ENCODE measurements at places on chromosomes 5 and 9.
A peak's percentile ranks its signal among the peaks of the same experiment; 100 is the strongest.

- H3K27me3 ChIP-seq: no peaks in the 10 kb centered on the region
- H3K27ac ChIP-seq: peak within 1 kb of the TSS; percentile 21
- H3K4me3 ChIP-seq: peak within 1 kb of the TSS; percentile 16
- H3K36me3 ChIP-seq: no peaks in the 10 kb centered on the region
These were observed at the start of gene TNFSF8 for GRCh38 chr9:114930056-114930812. Gene TNFSF8, minus strand, starts transcription at chr9:114930591. Its CDS starts 288 bp downstream, at chr9:114930303.

DNA sequence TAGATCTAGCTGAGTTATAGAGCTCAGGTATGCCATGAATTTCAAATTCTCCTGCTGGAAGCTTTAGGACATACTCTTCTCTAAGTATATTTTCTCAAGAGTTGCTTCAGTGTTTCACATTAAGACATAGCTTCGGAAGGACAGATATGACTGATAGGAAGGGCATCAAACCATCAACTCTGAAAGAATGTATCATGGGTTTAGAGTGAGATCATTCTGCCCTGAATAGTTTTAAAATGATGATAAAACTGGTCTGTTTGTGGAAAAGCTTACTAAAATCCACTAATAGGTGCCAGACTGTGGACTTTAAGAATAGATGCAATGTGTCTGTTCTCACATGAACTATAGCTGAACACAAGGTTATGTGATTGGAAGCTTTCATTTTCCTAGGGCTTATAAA lies 8.4 kb downstream of the SPEF2 start:
- H3K4me1 ChIP-seq: no peaks in the 10 kb centered on the region
- DNase-seq: no peak
- H3K36me3 ChIP-seq: peaks cover 13% of the 10 kb centered on the region
- no peak overlapping the region for H3K4me3 ChIP-seq

DNA sequence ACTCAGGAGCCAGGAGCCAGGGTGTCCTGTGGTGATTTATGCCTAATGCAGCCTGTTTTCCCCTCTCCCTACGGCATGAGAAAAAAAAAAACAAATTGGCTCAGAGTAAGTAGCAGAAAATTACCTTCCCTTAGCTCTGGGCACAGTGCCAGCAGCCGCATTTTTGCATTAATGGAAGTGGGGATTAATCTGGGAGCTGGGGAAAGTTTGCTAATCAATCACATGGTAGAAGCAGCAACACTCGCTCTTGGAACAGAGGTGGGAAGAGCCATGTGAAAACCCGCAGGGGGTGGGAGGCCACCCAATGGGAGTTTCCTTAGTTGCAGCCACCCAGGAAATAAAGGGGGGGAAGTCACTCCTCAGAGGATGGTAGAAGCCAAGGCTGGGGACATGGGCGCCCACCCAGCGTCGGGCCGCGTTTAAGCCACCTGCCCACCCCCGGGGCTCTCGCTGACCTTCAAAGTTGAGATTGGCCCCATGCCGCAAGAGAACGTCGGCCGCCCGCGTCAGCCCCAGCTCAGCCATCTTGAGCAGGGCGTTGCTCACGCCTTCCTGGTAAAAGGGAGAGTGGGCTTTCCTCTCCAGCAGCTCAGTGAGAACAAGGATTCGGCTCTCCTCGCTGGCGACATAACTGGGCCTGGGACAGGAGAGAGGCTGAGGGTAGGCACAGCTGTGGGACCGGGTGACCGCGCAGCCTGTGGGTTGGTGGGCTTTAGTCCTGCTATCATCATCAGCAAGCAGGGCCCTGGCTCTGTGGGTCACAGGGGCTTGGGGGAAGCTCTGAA lies 1.7 kb downstream of the ASB6 start:
- DNase-seq: no peak
- peak overlapping the region; percentile 95 for H3K4me3 ChIP-seq
- no peaks in the 10 kb centered on the region for H3K4me1 ChIP-seq
- no peaks in the 10 kb centered on the region for H3K27me3 ChIP-seq
- H3K36me3 ChIP-seq: peaks cover 45% of the 10 kb centered on the region

DNA sequence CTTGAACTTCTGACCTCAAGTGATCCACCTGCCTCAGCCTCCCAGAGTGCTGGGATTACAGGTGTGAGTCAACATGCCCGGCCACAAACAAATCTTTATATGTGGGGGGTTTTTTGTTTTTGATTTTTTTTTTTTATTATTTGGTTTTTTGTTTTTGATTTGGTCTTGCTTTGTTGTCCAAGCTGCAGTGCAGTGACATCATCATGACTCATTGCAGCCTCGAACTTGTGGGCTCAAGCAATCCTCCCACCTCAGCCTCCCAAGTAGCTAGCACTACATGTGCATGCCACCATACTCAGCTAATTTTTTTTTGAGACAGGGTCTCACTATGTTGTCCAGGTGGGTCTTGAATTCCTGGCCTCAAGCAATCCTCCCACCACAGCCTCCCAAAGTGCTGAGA lies 42.4 kb downstream of the ALDH7A1 start:
- no peak overlapping the region for H3K4me3 ChIP-seq
- no peaks in the 10 kb centered on the region for H3K4me1 ChIP-seq
- no peak overlapping the region for H3K27ac ChIP-seq
- DNase-seq: no peak

GRCh38 chr5:123585871-123586270 lies 73.9 kb downstream of the CSNK1G3 start:
- H3K4me3 ChIP-seq: no peak overlapping the region
- peaks cover 6% of the 10 kb centered on the region for H3K36me3 ChIP-seq
- H3K4me1 ChIP-seq: no peaks in the 10 kb centered on the region

DNA sequence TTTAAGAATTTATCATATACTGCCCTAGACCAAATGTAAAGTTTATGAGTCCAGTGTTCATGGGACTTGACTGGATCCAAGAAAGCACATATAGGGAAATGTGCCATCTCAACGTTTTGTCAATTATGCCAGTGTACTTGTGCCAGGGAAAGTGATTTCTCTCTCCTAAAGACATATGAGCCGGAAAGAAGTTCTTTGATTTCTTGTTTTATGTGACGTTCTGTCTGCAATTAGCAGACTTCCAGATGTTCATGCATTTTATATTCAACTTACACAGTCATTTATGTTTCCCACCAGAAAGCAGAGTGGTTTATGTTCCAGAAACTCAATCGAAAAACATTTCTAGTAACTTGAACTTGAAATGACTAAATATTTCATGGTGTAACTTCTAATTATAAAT lies 203.8 kb downstream of the FAM170A start:
- H3K36me3 ChIP-seq: no peaks in the 10 kb centered on the region
- no peak overlapping the region for H3K4me3 ChIP-seq
- no peaks in the 10 kb centered on the region for H3K27me3 ChIP-seq
- no peak overlapping the region for H3K27ac ChIP-seq
- H3K4me1 ChIP-seq: no peaks in the 10 kb centered on the region

DNA sequence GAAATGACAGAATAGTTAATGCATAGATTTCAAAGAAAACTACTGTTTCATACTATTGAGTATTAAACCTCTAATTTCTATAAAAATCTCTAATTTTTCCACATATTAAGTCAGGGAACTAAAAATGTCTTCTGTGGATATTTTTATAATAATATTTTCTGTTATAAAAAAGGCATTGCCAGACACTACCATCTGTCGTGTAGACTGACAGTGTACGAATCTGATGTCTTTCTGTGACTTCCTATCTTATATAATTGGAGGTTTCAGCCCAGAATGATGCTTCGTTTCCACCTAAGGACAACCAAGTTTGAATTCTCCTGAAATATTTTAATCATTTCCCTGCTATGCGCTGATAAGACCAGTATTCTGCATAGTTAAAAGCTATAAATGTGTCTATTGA lies 456.6 kb upstream of the ARRDC3 start:
- H3K27me3 ChIP-seq: no peaks in the 10 kb centered on the region
- H3K36me3 ChIP-seq: no peaks in the 10 kb centered on the region
- no peak overlapping the region for H3K4me3 ChIP-seq
- no peaks in the 10 kb centered on the region for H3K4me1 ChIP-seq
- no peak for DNase-seq
- H3K27ac ChIP-seq: peak overlapping the region; percentile 23

DNA sequence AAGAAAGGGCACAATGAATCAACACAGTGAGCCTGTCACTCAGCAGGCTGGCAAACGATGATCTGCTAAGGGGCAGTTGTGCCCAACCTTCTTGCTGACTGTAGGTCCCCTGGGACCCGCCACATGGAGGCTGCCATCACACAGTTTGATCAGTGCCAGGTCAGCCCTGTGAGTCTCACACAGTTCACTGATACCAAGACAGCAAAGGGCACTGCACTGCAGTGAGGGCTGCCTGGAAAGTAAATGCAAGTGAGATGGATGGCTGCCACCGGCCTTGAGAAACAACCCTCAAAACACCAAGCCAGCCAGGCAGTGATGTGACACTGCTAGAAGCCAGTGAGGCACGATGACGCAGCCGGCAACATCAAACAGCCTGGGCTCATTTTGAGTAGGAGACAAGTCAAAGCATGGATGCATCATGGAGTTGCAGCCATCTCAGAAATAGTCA lies 30.3 kb downstream of the FOXD1 start:
- no peak for DNase-seq
- H3K27me3 ChIP-seq: peaks cover 8% of the 10 kb centered on the region
- no peak overlapping the region for H3K4me3 ChIP-seq
- peaks cover 11% of the 10 kb centered on the region for H3K4me1 ChIP-seq

DNA sequence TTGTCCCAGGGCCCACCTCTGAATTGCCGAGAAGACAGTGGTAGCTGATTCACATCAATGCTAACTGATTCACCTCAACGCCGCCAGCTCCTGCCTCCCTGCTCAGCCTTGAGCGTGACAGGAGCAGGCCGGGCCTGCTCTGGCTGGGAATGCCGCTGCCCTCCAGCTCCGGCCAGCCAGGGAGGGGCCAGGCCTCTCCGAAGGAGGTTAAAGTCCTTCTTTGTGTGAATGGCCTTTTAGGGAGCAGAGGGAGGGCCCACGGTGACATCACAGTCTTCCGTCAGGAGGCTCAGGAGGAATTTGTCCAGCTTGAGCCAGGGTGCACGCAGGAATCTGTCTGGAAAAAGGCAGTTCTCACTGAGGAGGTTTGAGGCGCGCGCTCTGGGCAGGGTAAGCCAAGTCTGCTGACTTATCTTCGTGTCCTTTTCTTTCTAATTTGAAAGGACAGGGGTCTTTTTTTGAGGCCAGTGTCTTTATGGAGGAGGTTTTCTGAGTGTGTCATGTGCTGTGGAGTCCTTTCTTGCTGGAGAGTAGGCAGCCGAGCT lies 82.7 kb downstream of the C9orf152 start:
- H3K4me3 ChIP-seq: peak overlapping the region; percentile 39
- peak; percentile 96 for DNase-seq
- no peaks in the 10 kb centered on the region for H3K36me3 ChIP-seq

DNA sequence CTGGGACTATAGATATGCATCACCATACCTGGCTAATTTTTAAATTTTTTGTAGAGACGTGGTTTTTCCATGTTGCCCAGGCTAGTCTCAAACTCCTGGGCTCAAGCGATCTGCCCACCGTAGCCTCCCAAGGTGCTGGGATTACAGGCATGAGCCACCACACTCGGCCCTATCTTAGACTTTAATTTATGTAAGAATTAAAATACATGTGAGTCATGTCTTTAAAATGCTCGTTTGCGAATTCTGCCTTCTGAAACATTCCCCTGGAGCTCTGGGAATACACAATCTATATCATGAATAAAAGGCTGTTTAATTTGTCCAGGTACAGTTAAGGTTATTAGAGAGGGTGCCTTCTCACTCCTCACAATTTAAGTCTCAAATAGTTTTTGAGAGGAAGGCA lies 32.8 kb downstream of the RHOBTB3 start:
- H3K36me3 ChIP-seq: peaks cover 24% of the 10 kb centered on the region
- no peak for DNase-seq
- no peaks in the 10 kb centered on the region for H3K4me1 ChIP-seq
- H3K27me3 ChIP-seq: no peaks in the 10 kb centered on the region

DNA sequence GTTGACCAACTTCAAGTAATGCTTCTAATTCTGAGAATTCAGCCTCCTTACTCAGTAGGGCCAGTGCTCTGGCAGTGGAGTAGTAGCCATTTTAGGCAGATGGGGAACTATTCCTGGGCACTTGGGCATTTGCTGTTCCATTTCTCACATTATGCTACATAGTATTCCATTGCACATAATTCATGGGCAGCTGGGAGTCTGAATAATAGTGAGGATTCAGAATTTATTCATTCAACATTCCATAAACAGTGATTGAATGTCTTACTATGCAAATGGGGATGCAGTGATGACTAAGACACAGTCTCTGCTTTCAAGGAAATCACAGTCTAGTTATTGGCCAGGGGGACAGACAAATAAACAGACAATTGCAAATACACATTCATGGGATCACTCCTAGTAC lies 301.0 kb upstream of the KCNN2 start:
- H3K4me1 ChIP-seq: peaks cover 8% of the 10 kb centered on the region
- H3K27me3 ChIP-seq: no peaks in the 10 kb centered on the region
- H3K4me3 ChIP-seq: no peak overlapping the region
- no peak overlapping the region for H3K27ac ChIP-seq
- no peaks in the 10 kb centered on the region for H3K36me3 ChIP-seq

DNA sequence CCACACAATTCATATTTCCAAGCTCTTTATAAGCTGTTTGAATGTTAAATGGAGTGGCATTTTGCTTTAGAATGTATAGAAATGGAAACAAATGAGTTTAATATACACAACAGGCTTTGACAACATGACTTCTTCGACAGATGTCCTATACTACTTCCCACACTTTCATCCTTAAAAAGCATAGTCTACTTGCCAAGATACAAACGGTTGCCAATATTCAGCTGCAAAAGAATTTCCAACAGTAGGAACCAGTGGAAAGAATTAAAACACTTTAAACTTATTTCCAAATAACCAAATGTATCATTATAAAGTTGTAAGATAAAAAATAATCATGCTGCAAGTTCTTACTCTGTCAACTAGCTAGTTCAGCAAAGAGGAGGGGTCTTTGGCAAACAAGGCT lies 456.4 kb downstream of the PDE4D start:
- H3K27me3 ChIP-seq: no peaks in the 10 kb centered on the region
- no peak for DNase-seq

DNA sequence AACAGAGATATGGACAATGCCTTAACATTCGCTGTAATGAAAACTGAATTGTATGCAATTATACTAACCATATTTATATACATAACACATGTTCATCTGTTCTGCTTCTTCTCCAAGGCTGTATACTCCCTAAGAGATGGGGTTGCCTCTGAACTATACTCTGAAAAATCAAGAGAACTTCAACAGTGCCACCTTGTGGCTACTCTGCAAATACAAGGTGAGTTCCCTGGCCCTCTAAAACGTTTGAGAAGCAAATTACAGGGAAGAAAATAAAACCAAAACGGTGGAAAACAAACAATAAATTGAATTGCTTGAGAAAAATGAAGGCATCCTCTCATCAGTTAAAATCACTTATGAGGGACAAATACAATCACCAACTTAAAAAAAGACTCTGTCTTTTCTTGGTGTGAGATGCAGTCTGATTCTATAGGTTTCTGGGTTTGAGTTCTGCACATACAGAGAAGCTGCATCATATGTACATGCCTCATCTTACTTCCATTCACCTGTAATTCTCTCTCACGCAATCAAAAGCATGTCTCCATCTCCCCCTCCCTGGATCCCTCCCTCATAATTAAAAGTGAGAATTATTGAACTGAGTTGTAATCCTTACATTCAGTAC lies 98.6 kb downstream of the FBXW11 start:
- no peak overlapping the region for H3K4me3 ChIP-seq
- DNase-seq: no peak
- H3K27me3 ChIP-seq: no peaks in the 10 kb centered on the region
- H3K27ac ChIP-seq: no peak overlapping the region
- peaks cover 16% of the 10 kb centered on the region for H3K4me1 ChIP-seq
- H3K36me3 ChIP-seq: peaks cover 5% of the 10 kb centered on the region

Measured in right atrium auricular region (tissue), 2 donors.